Esophagus squamous epithelium (tissue), 5 donors: ENCODE measurements at places on chromosomes 16 and 17.

DNA sequence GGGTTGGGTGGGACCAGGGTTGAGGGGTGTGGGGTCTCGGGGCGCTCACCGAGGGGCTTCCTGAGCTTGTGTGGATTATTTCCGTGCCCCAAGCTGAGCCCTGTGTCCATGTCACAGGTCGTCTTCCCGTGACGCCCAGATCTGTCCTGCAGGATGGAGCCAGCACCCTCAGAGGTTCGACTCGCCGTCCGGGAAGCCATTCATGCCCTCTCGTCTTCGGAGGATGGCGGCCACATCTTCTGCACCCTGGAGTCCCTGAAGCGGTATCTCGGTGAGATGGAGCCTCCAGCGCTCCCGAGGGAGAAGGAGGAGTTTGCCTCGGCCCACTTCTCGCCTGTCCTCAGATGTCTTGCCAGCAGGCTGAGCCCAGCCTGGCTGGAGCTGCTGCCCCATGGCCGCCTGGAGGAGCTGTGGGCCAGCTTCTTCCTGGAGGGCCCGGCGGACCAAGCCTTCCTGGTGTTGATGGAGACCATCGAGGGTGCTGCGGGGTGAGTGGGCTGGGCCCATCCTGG lies 1.0 kb downstream of the TELO2 start:
- no peak for DNase-seq

- DNase-seq = no peak
These were observed 15.4 kb downstream of the KIFC3 start for GRCh38 chr16:57786632-57787518.

GRCh38 chr17:77420095-77420803 lies 279.5 kb downstream of the SEC14L1 start:
- DNase-seq = no peak

DNA sequence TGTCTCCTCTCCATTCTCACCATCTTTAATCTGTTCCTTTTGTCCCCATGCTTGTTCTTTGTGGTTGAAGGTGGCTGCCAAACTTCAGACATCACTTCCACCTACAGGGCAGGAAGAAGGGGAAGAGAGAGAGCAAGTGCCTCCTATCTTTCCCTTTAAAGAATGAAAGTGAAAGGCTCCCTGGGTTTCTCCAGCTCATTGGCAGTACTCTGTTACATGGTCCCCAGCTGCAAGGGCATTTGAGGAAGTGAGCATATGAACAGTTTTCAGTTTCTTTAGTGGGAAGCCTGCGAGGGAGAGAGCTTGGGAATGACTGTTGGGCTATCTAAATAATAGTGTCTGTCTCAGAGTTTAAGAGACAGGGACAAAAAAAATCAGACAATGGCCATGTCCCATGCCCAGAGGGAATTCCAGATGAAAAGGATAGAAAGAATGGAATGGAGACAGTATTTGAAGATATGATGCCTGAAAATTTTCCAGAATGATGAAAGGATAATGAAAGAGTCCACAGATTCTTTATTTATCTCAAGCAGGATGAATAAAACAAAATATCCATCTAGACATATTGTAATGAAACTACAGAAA lies 159.9 kb downstream of the LGALS9B start:
- no peak for DNase-seq

DNA sequence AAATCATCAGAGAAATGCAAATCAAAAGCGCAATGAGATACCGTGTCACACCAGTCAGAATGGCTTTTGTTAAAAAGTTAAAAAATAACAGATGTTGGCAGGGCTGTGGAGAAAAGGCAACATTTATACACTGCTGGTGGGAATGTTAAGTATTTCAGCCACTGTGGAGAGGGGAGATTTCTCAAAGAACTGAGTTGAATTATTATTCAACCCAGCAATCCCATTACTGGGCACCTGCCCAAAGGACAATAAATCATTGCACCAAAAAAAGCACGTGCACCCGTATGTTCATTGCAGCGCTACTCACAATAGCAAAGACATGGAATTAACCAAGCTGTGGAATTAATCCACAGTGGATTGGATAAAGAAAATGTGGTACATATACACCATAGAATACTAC lies 204.7 kb downstream of the HS3ST4 start:
- no peak for DNase-seq

DNA sequence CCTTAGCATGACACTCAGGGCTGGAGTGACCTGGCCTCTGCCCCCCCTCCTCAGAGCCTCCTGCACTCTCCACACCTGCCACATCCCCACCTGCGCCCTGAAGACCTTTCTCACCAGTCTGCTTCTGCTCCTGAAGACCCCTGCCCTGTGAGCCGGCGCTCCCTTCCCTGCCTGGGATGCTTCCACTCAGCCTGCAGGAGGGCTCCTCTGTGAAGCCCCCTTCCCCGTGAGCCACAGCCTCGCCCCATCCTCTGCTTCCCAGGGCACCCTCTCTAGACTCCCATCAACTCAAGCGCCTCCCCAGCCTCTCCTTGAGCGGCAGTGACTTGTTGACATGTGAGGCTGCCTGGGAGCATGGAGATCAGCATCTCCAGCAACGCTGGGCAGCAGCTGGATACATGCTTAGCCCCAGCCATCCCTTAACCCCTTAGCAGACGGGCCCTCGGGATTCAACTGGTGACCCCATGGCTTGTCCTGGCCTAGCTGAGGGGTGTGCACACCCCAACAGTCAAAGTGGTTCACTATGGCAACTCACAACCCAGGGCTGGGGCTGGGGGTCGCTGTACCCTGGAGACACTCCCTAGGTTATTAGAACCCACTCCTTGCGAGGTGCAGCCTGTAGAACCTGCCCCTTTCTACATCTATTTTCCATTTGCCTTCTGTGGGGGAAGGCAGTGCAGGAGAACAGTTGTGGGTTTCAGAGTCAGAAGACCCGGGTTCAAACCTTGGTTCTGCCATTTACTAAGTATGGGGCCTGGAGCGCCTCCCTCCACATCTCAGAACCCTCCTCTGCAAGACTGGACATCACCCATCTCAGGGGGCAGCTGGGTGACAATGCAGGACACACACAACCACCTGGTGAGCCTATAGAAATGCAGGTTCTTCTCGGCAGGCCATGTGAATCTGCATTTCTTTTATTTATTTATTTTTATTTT lies 21.5 kb downstream of the TMEM235 start:
- DNase-seq = no peak
